GM12864 (cell line): ENCODE measurements at places on chromosomes 6 and 20.

DNA sequence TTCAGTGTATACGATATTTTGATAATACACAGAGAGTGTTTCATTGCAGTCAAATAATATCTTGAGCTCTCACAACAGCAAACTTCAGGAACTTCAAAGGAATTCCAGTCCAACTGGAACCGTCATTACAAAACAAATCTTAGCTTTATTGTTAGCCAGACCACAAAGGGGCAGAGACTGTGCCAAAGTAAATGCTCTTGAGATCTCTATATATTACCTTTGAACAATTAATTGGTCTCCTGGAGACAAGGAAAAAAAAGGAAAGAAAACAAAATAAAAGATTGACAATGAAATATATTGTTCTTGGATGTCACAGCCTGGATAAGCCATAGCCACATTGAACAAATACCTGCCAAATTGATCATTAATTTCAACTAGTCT lies 70.0 kb downstream of the FOXC1 start:
- no peak for DNase-seq

DNA sequence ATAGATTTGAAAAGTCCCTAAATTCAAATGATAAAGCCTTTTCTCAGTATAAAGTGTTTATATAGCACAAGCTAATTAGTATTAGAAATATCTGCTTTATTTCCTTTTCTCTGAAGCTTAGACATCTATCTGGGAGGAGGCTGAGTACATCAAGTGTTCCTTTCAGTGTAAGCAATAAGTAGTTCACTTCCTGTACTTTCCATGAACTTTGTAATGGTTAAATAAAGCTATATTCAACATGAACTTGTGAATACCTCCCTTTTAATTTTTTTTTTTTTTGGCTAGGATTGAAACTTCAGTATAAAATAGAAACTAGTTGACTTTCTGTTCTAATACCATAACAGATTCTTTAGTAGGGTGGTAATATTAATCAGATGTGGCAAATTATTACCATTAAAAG lies 190.9 kb downstream of the CENPW start:
- no peak for DNase-seq

DNA sequence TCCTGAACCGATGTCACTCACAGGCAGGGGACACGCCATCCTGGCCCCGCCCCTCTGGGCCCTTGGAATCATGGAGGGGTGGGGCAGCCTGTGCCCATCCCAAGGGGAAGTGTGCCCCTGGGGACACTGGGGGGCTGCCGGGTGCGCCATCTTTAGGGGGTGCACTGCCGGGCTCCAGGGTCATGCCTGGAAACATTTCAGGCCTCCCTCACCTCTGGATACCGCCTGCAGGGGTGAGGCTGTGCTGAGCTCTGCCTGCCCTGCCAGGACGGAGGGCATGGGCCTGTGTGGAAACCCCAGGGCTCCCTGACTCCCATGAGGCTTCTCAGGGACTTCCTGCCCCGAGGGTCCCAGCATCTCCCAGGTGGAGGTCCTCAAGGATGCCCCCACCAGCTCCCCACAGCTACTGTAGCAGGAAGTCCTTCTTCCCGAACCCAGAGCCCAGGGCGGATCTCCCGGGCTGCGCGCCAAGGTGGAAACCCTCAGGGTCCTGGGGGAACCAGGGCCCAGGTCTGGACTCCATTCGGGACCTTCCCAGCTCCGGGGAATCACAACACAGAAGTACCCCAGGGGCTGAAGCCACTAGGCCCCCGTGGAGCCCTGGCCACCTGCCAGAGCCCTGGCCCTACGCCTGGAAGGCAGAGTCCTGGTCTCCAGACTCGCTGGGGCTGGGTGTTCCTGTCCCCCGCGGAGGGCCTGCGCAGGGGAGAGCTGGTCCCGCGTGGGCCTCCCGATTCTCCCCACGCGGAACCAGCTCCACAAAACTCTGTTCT lies 15.6 kb downstream of the CHRNA4 start:
- DNase-seq = no peak

GRCh38 chr20:31474097-31474436 lies 860 bp downstream of the DEFB124 start:
- DNase-seq = peak; percentile 13

- no peak for DNase-seq
These were observed 288.7 kb downstream of the KIF16B start for GRCh38 chr20:16284385-16285100.

DNA sequence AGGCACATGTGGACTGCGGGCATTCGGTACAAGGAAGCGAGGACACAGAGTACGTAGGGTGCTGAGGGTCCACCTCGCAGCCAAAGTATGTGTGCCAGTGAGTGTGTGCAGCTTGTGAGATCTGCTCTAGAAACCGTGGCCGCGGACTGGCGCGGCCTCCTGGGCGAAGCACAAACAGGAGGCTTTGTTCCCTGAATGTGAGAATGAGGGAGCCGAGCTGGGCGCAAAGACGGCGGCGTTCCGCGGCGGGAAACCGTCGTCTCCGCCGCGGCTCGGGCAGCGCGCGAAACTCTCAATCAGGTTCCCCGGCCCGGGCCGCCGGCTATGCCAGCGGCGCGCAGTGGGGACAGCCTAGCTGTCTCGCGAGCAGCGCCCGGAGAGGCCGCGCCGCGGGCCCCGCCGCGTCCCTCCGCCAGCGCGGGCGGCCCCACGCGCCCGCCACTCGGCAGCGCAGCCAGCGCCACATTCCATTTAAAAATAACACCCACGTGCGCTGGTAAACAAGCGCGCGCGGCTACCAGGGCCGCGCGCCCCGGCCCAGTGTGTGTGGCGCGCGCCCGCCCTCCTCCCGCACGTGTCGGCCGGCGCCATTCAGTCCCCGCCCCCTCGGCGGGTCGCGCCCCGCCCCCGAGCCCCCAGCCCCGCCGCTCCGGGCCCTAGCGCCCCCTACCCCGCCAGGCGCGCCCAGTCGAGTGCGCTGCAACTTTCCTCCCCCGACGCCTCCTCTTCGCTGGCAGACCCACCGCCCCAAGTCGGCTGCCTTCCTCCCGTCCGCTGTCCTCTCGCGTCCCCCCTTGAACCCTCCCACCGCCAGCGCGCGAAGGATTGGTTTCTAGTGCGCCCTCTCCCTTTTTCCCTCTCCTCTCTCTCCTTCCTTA lies 3.0 kb upstream of the FOXO3 start:
- no peak for DNase-seq

DNA sequence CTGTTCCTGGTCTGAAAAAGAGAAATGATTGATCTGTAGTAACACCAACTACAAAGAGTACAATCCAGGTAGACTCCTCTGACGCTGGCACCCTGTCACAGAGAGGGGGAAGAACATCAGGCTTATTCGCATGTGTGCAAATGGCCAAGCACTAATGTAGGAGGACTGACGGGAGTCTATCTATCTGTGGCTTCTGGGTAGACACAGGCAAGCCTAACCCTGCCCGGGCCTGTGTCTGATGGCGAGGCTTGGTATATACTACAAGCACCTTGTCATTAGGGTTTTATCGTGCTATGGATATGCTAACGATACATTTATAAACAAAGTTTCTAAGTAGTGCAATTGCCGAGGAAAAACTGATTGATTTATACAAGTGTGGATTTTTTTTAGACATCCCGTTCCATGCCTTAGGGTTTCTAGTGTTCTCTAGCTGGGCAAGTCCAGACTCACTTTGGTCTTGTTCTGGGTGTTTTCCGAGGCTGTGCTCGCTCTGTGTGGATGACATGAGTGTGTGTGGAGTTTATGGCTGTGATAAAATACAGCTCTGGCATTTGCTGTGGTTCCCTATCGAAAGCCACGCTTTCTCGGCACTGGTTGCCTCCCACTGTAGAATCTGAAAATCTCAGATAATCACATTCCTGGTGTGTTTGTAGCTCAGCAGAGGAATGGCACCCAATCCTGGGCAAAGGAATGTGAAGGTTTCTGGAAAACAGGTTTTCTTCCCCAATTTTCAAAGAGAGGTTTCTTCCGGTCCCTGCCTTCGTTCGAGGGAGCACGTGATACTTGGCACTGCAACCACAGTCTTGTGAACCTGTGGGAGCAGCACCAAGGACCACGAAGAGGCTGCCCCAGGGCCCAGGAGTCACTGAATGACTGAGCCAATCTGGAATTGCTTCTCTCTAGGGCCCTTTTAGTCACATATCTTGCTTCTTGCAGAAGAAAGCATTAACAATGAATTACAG lies 67.5 kb upstream of the EDN1 start:
- DNase-seq = no peak

GRCh38 chr6:89974834-89975233 lies 80.6 kb downstream of the GJA10 start:
- DNase-seq = no peak

GRCh38 chr6:152721956-152722355 lies 24.3 kb downstream of the MYCT1 start:
- no peak for DNase-seq

DNA sequence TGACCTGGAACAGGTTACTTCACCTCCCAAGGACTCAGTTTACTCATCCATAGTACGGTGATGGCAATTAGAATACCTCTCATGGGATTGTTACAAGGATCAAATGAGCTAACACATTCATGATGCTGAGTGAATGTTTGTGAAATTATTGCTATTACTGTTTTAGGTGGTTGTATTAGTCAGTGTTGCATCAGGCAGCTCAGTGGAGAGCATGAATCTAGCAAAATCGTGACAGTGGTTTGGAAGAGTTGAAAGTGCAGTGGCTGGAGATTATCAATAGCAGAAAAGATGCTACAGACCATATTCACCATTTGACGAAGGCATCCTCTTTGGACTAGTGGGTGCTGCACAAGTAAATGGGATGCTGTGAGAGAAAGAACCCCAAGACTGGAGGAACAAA lies 50.4 kb upstream of the CTNNBL1 start:
- no peak for DNase-seq

DNA sequence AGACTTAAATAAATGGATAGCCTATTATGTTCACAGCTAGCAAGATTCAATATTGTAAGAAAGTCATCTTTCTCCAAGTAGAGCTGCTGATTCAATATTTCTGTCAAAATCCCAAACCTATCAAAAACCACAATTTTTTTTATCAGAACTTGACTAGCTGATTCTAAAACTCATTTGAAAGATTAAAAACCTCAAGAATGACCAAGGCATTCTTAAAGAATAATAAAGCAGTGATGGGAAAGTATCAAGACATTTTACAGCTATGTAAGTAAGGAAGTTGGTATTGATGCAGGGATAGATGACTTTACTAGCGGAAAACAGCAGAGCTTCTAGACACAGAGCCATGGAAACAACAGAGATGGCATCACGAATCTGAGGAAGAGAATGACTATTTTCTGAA lies 64.7 kb downstream of the SAMD3 start:
- DNase-seq = no peak

DNA sequence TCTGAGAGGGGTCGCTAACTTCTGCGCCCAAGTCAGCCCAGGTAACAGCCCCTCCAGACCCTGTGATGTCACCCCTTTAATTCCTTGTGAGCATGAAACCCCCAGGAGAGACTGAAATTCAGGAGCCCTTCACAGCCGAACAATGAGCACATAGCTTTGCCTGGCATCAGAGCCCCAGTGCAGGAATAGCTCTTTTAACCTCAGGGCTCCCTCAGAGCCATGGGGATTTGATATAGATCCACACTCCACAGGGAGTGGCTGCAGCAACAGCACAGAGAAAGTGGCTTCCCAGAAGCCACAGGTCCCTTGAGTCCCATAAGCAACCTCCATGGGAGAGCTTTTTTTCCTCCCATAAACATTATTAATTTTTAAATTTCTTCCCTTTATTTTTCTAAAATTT lies 150.0 kb upstream of the MARCKS start:
- DNase-seq = no peak

- no peak for DNase-seq
These were observed 24.3 kb upstream of the RPN2 start for GRCh38 chr20:37154684-37155298.

- DNase-seq = no peak
These were observed 121.0 kb downstream of the BCAS1 start for GRCh38 chr20:53949319-53949839.
